ENCODE measurements at places on chromosomes 6 and 20. TPM values are rescaled to one million over a fixed set of nuclear protein-coding genes. Genes with fewer than 3 reads are reported as not detected.

- DNase-seq: no peak
Observed at GRCh38 chr6:113340371-113340770, 516.8 kb upstream of the MARCKS start.

DNA sequence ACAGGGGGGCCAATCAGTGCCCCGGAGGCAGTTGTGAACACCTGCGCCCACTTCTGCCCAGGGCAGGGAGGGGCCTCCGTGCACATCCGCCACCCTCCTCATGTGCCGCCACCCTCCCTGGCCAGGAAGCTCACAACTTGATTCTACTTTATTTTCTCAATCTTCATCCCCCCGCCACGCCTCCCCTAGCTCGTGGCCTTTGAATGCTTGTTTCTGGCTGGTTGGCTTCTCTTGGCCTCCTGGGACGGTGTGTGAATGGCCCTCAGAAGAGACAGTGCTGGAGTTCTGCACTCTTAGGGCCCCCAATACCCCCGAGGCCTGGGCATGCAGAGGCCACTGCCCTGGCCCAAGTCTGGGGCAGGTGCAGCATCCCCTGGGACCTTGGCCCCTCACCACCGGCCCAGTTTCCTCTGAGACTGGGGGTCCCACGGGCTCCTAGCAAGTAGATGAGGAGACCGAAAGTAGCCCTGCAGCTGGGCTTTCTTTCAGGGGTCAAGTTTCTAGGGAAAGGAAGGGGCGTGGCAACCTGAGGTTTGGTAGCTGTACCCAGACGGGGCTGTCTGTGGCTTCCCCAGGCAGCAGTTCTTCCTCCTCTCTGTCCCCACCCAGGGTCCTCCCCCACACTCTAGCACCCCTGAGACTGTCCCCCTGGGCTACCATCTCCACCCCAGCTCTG, 1.3 kb downstream of the RGS19 start:
- DNase-seq: peak; percentile 64

Gene RNF144B
- 14.6 TPM for total RNA-seq

Gene PPP1R3G
- total RNA-seq: 14.2 TPM

Gene FLRT3
- total RNA-seq: 1.1 TPM

Gene RIN2
- total RNA-seq: 59.6 TPM

Gene PACRG
- 3.9 TPM for total RNA-seq

Measured in right cardiac atrium (tissue), 5 donors.